Activated CD4-positive, alpha-beta T cell treated with anti-CD3 and anti-CD28 coated beads, Interleukin-2, Interleukin-6, amounts not matched to agents 100 ng/mL and 50 ng/mL, durations not matched to agents 16 hours and 8 hours (primary cell): ENCODE measurements at places on chromosomes 13 and 19.

DNA sequence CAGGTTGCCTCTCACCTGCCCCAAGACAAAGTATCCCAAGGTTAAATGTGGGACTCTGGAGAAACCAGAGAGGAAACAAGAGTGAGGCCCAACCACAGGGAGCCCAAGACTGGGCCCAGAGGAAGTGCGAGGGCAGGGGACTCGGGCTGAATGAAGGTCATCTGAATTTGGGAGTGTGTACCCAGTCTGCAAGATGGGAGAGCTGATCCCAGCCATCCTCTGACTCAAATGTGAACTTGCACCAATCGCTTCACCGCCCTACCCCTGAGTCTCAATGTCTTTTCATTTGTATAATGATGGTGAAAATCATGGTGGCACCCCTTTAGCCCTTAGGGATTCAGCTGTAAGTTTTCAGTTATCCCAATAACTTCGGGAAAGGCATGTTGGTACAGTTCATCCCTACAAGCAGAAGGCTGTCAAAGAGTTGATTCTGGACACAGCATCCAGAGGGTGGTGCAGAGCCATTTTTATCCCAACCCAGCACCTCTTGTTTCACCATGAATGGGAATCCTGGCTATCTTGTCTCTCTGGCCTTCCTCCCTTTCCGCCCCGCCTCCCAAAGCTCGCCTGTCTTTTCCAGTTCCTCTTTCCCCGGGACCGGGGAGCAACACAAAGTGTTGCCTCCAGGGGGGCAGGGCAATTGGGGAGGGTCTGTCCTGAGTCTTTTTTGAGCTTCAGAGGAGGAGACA, 123.4 kb downstream of the NUFIP1 start:
- no peak for DNase-seq

- no peak for DNase-seq
Measured at GRCh38 chr13:39282400-39282972, 244.2 kb downstream of the NHLRC3 start.

DNA sequence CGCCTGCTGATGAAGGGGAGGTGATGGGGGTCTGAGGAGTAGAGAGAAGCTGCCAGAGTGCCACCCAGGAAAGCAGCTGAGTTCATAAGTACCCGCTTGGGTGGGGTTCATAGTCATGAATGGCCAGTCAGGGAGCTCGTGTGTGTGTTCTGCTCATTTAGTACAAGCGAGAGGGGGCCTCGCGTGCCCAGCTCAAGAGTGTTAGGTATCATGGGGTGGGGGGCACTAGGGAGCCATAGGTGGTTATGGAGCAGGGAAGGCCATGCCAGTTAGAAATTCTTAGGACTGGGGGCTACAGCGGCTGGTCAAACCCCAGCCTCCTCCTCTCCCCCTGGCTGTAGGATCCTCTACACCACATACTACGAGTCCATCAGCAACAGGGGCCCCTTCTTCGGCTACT, 46.8 kb downstream of the CD320 start:
- no peak for DNase-seq

GRCh38 chr13:112053744-112054615, 13.0 kb upstream of the SOX1 start:
- no peak for DNase-seq

DNA sequence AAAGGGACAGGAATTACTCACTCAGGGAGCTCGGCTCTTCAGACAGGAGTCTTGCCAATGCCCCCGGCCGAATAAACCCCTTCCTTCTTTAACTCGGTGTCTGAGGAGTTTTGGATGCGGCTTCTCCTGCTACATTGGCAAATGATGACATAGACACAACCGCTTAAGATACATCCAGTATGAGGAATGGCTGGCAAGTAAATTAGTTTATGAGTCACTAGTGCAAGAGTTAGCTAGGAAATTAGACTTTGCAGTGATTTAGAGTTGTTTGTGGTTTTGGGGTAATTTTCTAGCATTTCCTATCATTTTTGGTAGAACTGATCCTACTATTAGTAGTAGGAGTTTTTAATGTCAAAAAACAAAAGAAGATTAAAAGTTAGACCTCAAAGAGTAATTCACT, 166.2 kb downstream of the SLITRK1 start:
- no peak for DNase-seq
